ENCODE measurements at places on chromosomes 3 and 15. TPM values are rescaled to one million over a fixed set of nuclear protein-coding genes. Genes with fewer than 3 reads are reported as not detected.

GRCh38 chr3:57727106-57727505 lies 29.0 kb upstream of the SLMAP start:
- no peaks in the 10 kb centered on the region for H3K4me1 ChIP-seq
- H3K27ac ChIP-seq: no peak overlapping the region
- no peaks in the 10 kb centered on the region for H3K27me3 ChIP-seq
- no peaks in the 10 kb centered on the region for H3K36me3 ChIP-seq

Gene LRRC2
- total RNA-seq: 4.4 TPM

DNA sequence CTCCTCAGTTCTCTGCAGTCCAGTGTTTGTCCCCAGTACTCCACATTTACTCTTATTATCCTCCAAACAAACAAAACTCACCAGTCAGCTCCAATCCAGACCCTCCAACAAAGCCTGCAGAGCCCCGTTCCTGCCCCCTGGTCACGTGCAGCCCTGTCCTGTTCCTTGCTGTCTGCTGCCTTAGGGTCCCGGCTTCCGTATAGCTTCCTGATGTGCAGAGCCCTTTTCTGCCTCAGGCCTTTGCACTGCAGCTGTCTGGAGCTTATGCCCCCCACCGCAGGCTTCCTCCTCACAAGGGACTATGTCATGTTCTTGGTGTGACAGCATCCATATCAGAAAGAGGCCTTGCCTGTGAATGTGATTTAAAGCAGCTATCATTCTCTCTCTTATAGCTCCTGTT lies 39.0 kb upstream of the UBE3A start:
- no peak overlapping the region for H3K4me3 ChIP-seq
- no peaks in the 10 kb centered on the region for H3K4me1 ChIP-seq
- DNase-seq: no peak
- H3K27me3 ChIP-seq: no peaks in the 10 kb centered on the region
- H3K27ac ChIP-seq: no peak overlapping the region

DNA sequence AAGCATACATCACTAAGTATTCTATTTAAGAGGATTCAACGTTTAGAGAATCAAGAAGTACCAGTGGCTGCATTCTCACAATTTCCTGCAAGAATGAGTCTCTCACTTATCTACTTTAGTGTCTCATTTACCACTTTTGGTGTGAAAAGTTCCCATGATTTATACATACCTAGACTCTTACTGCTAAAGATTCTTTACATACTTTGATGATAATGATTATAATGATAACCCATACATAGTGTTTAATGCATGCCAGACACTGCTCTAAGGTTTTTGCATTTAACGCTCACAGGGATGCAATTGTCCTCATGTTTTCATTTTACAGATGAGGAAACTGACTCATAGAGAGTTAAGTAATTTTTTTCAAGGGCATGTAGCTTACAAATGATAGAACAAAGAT lies 133.6 kb downstream of the TMEM108 start:
- no peak overlapping the region for H3K27ac ChIP-seq
- H3K27me3 ChIP-seq: no peaks in the 10 kb centered on the region
- peaks cover 5% of the 10 kb centered on the region for H3K4me1 ChIP-seq
- no peak for DNase-seq
- no peak overlapping the region for H3K4me3 ChIP-seq

Gene CLDN18
- total RNA-seq: not detected

Gene GNAT1
- not detected for total RNA-seq

GRCh38 chr3:73029321-73029796 lies 32.1 kb upstream of the EBLN2 start:
- H3K27ac ChIP-seq: no peak overlapping the region
- H3K36me3 ChIP-seq: no peaks in the 10 kb centered on the region
- peaks cover 46% of the 10 kb centered on the region for H3K4me1 ChIP-seq

Gene CLDN1
- total RNA-seq: 60.6 TPM

DNA sequence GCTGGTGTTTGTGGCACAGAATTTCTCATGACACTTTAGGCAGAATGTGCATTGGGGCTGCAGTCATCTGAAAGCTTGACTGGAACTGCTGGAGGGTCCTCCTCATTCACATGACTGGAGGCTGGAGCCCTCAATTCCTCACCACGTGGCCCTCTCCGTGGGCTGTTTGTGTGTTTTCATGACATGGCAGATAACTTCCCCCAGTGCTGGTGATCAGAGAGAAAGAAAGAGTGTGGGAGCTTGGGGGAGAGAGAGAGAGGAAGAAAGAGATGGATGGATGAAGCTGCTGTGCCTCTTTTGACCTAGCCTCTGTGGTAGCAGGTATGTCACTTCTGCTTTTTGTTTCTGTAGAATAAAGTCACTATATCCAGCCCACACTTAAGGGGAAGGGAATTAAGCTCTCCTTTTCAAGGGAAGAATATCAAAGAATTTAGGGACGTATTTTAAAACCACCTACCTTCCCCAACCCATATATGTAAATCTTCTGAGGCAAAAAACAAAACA lies 169.6 kb upstream of the IL12A start:
- H3K27me3 ChIP-seq: no peaks in the 10 kb centered on the region
- no peaks in the 10 kb centered on the region for H3K36me3 ChIP-seq
- no peak overlapping the region for H3K27ac ChIP-seq

GRCh38 chr3:66320390-66320789 lies 99.6 kb downstream of the SLC25A26 start:
- no peak for DNase-seq
- H3K36me3 ChIP-seq: no peaks in the 10 kb centered on the region
- H3K27ac ChIP-seq: no peak overlapping the region
- H3K4me1 ChIP-seq: no peaks in the 10 kb centered on the region

Gene ARPIN
- total RNA-seq: 6.7 TPM

Gene PLA2G4D
- 0.76 TPM for total RNA-seq

Gene FGF12
- total RNA-seq: 23.3 TPM

GRCh38 chr15:69753867-69754266 lies 301.2 kb downstream of the RPLP1 start:
- H3K4me3 ChIP-seq: no peak overlapping the region
- H3K27me3 ChIP-seq: no peaks in the 10 kb centered on the region
- H3K36me3 ChIP-seq: no peaks in the 10 kb centered on the region
- no peaks in the 10 kb centered on the region for H3K4me1 ChIP-seq

GRCh38 chr3:155658671-155659261 lies 86.1 kb downstream of the PLCH1 start:
- no peak overlapping the region for H3K27ac ChIP-seq
- no peak for DNase-seq
- no peaks in the 10 kb centered on the region for H3K36me3 ChIP-seq
- no peaks in the 10 kb centered on the region for H3K27me3 ChIP-seq

- no peaks in the 10 kb centered on the region for H3K4me1 ChIP-seq
- H3K36me3 ChIP-seq: no peaks in the 10 kb centered on the region
- no peaks in the 10 kb centered on the region for H3K27me3 ChIP-seq
- no peak overlapping the region for H3K27ac ChIP-seq
- no peak for DNase-seq
These were observed 340.7 kb downstream of the CNTN3 start for GRCh38 chr3:74273555-74274402.

Gene TTC14
- 18.9 TPM for total RNA-seq

DNA sequence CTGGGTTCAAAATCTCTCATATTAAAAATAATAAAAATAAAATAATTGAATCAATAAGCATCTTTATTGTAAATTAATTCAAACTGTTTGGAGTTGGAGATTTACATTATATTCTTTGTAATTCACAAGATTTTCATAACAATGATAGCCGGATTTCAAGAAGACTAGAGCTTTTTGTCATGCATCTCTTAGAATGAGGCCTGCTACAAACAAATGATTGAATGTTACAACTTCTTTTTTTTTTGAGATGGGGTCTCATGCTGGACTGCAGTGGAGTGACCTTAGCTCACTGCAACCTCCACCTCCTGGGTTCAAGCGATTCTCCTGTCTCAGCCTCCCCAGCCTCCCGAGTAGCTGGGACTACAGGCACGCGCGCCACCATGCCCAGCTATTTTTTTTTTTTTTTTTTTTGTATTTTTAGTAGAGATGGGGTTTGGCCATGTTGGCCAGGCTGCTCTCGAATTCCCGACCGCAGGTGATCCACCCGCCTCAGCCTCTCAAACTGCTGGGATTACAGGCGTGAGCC lies 3.5 kb downstream of the SLTM start:
- DNase-seq: no peak
- no peaks in the 10 kb centered on the region for H3K36me3 ChIP-seq
- peaks cover 35% of the 10 kb centered on the region for H3K4me1 ChIP-seq
- no peak overlapping the region for H3K27ac ChIP-seq

GRCh38 chr3:189289251-189289650 lies 117.5 kb downstream of the TPRG1 start:
- no peak overlapping the region for H3K27ac ChIP-seq
- H3K36me3 ChIP-seq: no peaks in the 10 kb centered on the region
- no peaks in the 10 kb centered on the region for H3K27me3 ChIP-seq
- DNase-seq: no peak
- H3K4me1 ChIP-seq: no peaks in the 10 kb centered on the region
- no peak overlapping the region for H3K4me3 ChIP-seq

DNA sequence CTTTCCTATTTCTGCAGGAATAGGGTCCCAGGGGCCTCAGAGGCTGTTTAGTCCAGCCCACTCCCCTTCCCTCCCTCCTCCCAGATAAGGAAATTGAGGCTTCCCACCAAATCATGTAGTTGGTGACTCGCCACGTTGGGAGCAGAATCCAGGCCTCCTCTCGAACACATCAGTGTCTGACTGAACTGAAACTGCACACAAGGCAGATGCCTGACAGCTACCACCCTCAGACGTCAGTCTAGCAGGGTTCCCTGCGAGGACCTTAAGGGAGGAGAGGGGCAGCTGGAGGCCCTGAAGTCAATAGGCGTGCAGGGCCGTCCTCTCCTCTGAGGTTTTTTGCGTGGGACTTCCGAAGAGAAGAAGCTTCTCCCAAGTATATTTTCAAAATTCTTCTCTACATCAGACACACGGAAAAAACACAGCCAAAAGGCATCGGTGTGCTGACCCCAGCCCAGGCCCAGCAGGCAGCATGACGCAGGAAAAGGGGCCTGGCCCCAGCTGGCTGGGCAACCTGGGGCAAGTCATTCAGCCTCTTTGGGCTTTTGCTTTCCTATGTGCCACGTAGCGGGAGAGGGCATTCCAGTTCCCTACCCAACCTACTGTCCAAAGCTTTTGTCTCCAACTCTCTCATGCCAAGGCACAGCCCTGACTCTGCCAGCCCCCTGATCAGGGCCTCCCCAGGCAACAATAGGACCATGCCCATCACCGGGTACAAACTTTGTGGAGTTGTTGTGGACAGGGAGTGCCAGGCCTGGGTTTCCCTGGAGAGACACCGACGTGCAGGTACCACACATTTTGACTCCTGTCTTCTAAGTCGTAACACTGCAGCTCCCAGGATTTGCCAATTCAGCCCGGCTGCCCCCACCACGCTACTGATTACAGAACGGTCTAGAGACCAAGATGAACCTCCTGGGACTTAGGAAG lies 283.1 kb downstream of the XXYLT1 start:
- no peak overlapping the region for H3K4me3 ChIP-seq
- H3K27ac ChIP-seq: no peak overlapping the region
- H3K27me3 ChIP-seq: no peaks in the 10 kb centered on the region

GRCh38 chr3:82562896-82563295 lies 801.5 kb upstream of the GBE1 start:
- no peaks in the 10 kb centered on the region for H3K4me1 ChIP-seq
- H3K4me3 ChIP-seq: no peak overlapping the region
- no peaks in the 10 kb centered on the region for H3K27me3 ChIP-seq
- no peak for DNase-seq
- no peak overlapping the region for H3K27ac ChIP-seq
